Pancreas (tissue), 10 donors: ENCODE measurements at places on chromosomes 5 and 9. TPM values are rescaled to one million over a fixed set of nuclear protein-coding genes. Genes with fewer than 3 reads are reported as not detected.

DNA sequence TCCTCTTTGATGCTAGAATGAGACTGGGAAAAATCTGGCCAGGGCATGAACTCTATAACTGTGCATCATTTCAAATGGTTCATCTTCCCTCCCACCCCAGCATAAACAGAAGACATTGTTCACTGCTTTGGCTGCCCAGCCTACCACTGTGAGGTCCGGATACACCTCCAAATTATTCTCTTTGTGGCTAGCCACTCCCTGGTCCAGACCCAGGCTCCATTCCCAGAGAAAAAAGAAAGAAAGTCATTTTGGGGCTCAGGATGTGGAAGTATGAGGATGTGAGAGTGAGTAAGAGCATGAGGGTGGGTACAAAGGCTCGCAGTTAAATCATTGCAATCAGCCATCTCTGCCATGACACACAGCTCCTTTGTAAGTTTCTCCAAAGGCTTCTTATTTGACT is 559.2 kb downstream of the PSAT1 start:
- DNase-seq, result no peak

DNA sequence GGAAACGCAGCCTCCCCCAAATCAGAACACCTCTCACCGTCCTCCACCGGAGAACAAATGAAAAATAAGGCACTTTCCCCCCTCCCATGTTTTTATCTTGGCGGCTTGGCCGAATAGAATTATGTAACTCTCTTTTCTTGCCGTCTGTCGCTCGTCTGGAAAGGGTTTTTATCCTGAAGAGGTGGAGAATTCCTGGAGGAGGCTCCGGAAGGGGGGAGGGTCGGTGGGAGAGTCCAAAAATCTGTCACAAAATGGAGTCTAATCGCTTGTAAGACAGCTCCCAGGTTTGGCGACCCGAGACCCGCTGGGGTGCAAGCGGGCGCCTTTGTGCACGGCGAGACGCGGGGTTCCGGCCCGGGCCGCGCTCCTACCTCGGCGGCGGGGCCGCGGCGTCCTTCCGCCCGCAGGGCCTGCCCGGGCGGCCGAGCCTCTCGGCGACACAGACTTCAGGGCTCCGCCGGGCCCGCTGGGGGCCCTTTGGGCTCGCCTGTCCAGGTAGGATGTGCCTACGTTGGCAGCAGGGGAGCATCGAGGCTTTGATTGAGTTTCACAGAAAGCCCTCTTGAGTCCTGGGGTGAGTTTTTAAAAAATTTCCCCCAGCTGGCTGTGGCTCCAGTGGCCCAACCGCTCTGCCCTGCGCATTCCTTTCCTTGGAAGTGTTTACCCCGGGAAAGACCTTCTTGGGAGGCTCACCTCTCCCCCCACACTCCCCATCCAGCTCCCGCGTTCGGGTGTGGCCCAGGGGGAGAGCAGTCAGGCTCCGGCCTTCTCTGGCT is 5.0 kb downstream of the LMX1B start:
- DNase-seq, result peak; percentile 53

- DNase-seq, result no peak
Measured at GRCh38 chr5:159877894-159878448, 38.3 kb upstream of the ADRA1B start.

DNA sequence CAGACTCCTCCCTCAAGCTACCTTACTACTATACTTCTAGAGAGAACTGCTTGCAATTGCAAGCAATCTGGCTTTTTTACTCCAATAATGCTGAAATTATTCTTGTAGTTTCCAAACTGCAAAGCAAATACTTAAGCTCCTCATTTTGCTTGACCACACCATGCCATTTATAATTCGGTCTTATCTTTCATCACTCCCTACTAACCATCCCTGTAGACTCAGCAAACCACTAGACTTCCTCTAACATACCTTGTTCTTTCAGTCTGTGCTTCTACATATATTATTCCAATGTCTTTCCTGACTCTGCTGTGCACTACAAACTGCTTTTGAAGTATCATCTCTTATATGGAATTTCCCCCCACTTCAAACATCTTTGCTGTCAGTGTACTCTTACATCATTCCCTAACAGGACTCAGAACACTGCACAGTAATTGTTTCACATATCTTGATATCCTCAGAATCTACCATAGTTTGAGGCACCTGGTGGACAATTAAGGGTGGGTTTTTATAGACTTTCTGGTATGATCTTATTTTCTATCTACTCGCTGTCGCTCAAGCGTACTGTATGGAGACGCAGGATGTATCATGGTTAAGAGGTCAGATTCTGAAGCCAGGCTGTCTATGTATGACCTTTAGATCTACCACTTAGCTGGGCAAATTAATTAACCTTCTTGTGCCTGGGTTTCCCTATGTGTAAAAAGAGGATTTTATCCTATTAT is 2.8 kb downstream of the IL6ST start:
- no peak for DNase-seq

DNA sequence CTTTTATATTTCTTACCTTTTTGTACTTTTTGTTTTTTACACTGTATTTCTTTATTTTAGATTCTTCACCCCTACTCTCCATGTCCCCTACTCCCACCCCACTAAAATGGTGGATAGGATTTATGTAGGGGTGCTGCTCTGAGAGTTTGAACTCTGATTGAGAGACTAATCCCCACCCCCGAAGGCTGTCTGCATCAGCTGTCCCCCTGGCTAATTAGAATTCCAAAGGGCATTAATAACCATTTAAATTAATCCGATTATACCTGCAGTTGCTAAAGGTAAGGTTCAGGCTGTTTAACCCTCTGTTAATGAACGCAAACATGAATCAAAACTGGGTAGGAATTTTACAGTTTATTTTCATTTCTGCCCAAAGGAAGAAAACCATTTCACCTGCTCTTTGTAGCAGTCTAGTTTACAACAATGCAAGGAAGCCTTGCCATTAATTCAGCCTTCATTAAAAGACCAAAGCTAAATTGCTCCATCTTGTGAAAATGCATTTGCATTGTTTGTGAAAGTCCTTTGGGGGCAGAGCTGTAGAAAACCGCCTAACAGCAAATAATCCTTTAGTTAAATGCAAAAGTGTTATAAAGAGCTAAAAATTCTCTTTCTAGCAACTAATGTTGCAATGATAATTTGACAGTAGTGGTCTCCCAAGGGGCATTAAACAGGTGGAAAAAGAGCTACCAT is 71.2 kb downstream of the ZCCHC7 start:
- DNase-seq, result no peak

The AIF1L gene
- 5.0 TPM for total RNA-seq

- no peak for DNase-seq
Measured at GRCh38 chr5:79151942-79152671, 40.5 kb downstream of the BHMT start.

- DNase-seq, result no peak
Measured at GRCh38 chr5:29077451-29077850, 2039.1 kb upstream of the CDH9 start.

The CNTFR gene
- total RNA-seq, result 2.6 TPM

The FBN2 gene
- not detected for total RNA-seq

The LHX2 gene
- not detected for total RNA-seq

DNA sequence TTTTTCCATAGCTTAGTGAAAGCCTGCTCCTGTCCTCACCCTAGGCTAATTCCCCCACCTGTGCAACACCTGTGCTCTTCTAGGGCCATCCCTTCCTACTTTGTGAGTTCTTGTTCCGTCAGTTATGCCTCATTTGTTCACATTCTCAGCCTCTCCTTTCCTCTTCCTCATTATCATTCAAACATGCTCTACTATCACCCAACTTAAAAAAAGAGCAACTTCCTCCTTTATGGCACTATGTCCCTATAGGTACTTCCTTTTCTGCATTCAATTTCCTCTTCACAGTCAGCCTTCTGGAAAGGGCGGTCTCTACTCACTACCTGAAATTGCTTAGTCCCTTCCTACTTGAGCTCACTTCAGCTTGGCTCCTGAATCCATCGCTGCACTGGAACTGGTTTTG is 111.8 kb upstream of the LHFPL2 start:
- no peak for DNase-seq

DNA sequence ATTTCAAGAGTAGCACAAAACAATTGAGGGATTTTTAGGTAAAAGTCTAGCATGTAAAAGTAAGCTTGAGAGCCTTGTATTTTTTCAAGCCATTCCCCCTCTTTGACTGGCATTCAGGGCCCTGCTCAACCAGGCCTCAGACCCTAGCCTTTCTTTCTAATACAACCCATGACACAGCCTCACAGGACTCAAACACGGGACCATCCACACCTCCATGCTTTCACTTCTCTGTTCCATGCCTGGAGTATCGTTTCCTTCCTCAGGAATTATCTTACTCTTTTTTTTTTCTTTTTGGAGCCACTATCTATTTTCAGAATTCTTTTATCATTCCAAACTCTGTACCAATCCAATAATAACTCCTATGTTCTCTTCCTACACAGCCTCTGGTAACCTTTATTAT is 560.2 kb upstream of the CLINT1 start:
- DNase-seq, result no peak

- no peak for DNase-seq
Measured at GRCh38 chr5:96648593-96648992, 13.6 kb upstream of the CAST start.

DNA sequence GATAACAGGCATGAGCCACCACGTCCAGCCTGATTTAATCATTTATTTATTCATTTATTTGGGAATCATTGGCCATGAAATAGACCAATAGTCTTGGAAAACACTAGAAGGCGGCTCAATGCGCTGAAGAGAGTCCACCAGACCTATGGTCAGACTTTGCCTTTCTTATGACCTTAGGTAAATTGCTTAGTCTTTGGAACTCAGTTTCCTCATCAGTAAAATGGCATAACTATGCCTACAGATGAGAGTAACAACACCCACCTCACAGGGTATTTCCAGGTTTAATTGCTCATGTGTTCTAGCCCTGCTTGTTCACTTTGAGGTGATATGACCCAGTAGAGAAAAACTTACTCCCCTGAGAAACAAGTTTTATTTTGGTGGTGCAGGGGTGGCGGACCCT is 38.2 kb upstream of the CPEB4 start:
- DNase-seq, result no peak

DNA sequence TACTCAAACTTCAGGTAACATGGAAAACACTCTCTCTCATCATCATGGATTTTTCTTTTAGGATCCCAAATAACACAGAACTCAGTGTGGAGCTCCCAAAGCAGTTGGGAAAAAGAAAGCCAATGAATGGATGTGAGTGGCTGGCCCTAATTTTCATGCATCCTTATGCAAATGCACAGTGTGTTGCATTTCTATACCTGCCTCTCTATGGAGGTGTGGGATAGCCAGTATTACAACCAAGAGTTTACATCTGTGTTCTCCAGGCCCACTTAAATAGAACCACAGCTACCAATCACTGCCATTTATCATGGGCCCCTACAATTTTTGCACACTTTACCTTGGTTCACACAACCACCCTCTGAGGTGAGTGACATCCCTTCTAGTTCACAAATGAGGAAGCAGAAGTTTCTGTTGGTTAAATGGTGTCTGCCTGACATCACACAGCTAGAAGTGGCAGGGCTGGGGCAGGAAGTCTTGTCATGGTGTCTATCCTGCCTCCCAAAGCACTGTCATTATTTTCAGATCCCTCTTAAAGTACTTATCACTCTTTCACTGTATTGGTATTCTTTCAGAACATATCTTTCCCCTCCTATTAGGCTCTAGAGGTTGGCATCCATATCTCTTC is 17.3 kb downstream of the MAMDC2 start:
- no peak for DNase-seq

DNA sequence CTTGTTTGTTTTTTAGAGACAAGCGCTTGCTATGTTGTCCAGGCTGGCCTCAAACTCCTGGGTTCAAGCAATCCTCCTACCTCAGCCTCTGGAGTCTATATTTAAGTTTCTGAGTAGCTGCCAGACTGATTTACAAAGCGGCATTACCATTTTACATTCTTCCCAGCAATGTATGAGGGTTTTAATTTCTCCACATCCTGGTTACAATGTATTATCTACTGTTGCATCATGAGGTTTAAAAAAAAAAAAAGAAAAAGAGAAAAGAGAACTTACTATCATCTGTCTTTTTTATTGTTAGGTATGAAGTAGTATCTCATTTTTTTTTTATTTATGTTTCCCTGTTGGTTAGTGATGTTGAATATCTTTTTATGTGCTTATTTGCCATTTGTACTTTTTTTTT is 18.9 kb upstream of the CLINT1 start:
- no peak for DNase-seq

- DNase-seq, result no peak
Measured at GRCh38 chr5:79436821-79437220, 77.1 kb downstream of the HOMER1 start.

- no peak for DNase-seq
Measured at GRCh38 chr9:88748566-88749261, 213.7 kb downstream of the NXNL2 start.

The DCTN3 gene
- 40.0 TPM for total RNA-seq

- no peak for DNase-seq
Measured at GRCh38 chr9:112884721-112885120, 6.0 kb downstream of the SLC46A2 start.

- no peak for DNase-seq
Measured at GRCh38 chr5:170345971-170346370, 43.2 kb downstream of the KCNMB1 start.

The GAS1 gene
- 6.6 TPM for total RNA-seq

- DNase-seq, result no peak
Measured at GRCh38 chr5:89179731-89180130, 296.7 kb upstream of the MEF2C start.

- DNase-seq, result no peak
Measured at GRCh38 chr5:126192226-126192625, 231.0 kb upstream of the GRAMD2B start.

GRCh38 chr5:75668977-75669689 is 48.1 kb downstream of the POC5 start:
- DNase-seq, result peak; percentile 31

- no peak for DNase-seq
Measured at GRCh38 chr9:4141296-4141695, 158.6 kb downstream of the GLIS3 start.

The CA9 gene
- total RNA-seq, result 2.7 TPM

- DNase-seq, result no peak
Measured at GRCh38 chr5:88867638-88868037, 15.3 kb downstream of the MEF2C start.

GRCh38 chr5:16619136-16619535 is 2.3 kb upstream of the RETREG1 start:
- no peak for DNase-seq
